ENCODE measurements at places on chromosomes 5 and 9.

GRCh38 chr5:135026645-135027265 lies 7.3 kb downstream of the PITX1 start:
- DNase-seq: no peak

DNA sequence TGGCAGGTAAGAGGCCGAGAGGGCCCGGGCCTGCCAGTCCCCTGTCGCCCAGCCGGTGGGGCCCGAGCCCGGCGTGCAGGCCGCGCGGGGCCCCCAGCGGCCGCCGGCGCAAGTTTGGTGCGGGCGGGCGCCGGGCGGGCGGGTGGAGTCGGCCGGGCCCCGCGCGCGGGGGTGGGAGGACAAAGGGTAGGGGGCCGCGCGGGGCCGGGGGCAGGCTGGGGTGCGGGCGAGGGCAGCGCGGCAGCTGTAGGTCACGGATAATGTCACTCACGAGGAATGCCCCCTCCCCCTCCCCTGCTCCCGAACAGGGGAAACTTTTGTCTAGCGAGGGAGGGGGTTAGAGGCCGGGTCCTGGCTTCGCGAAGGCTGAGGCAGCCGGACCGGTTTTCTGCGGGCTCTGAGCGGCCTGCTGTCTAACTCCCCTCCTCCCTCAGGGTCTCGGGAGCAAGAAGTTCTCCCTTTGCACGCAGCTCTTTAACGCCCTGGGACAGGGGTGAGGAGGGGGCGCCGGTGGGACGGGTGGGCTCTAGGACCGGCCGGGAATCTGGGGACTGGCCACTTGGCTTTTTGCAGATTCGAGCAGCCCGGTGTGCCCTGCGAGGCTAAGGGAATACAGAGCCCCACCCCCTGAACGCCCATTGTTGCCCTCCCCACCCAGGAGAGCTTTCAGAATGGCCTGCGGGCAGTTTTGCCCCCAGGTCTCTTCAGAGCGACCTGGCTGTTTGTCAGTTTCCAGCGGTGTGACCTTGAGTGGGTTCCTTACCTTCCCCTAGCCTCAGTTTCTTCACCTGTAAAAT lies 21.3 kb upstream of the NDST1 start:
- DNase-seq: no peak

DNA sequence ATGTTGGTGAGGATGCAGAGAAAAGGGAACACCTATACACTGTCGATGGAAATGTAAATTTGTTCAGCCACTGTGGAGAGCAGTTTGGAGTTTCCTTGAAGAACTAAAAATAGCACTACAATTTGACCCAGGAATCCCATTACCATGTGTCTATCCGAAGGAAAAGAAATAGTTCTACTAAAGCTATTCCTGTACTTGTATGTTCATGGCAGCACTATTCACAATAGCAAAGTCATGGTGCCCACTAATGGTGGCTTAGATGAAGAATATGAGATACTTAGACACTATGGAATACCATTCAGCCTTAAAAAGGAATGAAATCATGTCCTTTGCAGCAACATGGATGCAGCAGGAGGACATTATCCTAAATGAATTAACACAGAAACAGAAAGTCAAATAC lies 50.2 kb upstream of the CAST start:
- no peak for DNase-seq

DNA sequence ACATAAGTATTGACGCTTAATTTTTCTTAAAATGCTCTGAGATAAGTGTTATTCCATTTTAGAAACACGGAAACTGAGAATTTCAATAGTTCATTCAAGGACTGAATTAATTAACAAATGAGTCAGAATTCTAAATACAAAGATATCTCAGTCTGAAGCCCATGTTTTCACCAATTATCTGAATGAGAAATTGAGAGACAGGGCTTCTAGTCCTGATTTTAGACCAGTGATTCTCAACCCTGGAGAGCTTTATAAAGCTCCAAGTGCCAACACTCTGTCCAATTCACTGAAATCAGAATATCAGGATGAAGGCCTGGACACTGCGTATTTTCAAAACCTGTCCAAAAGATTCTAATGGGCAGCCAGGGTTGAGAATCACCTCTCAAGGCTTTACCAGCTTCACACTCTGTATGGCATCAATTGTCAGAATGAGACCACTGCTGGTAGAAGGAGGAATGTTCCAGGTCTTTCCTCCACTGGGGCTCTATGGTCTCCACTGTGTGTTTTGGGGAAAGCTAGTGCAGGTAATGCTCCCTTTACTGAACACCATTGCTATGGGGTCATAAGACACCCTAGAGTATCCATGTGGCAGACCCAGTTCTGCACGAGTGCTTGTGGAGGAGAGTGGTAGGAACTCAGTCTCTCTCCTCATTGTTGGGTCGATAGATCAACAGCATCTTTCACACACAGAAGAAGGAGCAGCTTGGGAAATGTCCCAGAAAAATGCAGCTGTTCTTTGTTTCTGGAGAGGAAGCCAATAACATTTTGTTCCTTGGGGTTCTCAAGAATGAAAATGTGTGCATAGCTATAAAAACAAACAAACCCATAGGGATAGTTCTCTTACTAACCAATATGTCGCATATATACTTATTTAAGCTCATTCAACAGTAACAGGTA lies 99.7 kb upstream of the OSMR start:
- no peak for DNase-seq

DNA sequence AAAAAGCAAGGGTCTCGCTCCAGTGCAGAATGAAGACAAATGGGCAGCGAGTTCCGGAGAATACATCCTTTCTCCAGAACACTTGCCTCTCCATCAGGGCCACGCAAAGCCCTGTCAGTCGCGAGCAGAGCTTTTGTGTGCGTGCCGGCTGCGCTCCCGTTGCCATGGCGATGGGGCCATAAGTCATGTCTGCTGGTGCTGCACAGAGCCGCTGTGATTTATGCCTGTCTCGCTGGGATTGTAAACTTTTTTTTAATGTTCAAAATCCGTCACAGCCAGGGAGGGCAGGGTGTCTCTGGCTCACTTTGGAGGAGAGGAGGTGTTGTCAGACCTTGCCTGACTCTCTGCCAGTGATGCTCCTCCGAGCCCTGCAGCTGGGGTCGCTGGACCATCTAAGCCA lies 272.7 kb downstream of the TRIM32 start:
- no peak for DNase-seq

GRCh38 chr5:125823572-125823971 lies 599.6 kb upstream of the GRAMD2B start:
- DNase-seq: no peak

- no peak for DNase-seq
These were observed 14.0 kb upstream of the MLANA start for GRCh38 chr9:5876711-5877110.

- no peak for DNase-seq
These were observed 8.2 kb upstream of the RALGDS start for GRCh38 chr9:133129001-133129795.

DNA sequence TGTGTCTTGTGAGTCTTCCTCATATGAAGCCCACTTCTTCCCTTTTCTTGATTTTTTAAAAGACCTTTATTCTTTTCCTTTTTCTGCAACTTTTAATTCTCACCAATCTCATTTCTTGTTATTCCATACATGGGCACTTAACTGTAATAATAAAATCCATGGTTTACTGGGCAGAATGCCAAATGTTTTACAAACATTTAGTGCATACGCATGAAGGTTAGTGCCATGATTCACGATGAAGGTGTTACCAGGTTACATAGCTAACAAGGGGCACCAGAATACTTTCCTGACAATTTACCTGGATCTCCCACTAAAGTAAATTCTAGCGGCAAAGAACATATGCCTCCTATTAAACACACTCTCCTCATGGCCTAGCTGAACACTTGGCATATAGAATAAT lies 28.5 kb downstream of the MAN2A1 start:
- DNase-seq: no peak

DNA sequence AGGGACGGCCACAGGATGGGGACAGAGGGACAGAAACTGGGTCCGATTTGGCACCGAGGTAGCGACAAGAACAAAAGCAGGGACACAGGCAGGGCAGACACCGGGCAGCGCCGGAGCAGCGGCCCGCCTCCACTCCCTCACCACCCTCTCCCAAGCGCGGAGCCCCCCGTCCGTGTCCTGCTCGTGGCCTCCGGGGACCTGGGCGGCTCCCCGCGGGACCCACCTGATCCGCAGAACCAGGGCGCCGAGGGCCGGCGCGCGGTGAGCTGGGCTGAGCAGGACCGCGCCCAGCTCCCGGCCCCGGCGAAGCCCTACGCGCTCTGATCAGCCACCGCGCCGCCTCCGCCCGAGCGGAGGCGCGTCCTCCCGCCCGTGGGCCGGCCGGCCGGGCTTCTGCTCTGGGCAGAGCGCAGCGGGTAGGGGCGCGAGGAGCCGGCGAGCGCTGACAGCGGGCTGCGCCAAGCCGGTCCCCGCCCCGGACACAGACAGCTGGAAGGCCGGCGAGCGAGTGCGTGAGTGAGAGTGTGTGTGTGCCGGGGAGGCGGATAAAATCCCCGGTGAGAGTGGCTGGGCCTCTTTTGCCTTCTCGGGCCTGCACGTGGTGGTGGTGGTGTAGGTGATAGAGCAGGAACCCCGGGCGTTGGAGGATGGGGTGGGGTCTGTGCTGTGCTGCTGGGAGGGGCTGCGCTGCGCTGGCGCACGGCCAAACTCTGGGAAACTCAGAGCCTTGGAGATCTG lies at the start of gene GGTA1:
TSS of gene GGTA1 (minus strand) at position 418 of the 738 bp plus-strand sequence. CDS start 31,922 bp downstream, outside the sequence.
- no peak for DNase-seq

DNA sequence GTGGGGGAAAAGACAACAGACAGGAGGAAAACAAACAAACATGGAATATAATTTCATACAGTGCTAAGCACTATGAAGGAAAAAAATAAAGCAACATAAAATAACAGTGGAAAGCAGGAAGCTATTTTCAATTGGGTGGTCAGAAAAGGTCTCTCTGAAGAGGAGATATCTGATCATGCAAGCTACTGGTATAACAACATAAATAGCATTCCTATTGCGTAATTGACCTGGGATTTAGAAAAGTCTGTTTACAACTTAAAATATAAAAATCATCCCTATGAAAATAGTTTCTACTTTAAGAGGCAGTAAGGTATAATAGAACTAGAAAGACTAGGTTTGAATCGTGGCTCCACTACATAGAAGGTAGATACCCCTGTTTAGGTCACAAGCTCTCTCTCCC lies 61.4 kb downstream of the FBXW11 start:
- DNase-seq: no peak

DNA sequence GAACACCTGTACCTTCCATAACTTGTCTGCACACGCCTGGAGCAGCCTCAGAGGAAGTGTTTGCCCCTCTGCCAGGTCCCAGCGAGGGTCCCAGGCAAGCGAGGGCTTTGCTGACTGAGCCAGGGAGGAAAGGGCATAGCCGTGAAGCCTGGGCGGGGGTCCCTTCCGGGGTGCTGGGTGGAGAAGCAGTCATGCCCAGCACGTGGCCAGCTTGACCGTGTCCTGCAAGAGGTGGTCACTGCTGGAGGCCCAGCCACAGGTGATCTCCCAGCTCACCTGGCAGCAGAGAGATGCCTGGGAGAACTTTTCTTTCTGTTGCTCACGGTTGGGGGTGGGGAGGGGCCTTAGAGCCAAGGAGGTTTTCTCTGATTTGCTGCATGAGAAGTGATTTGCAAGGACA lies 195.3 kb downstream of the CACNA1B start:
- DNase-seq: no peak

GRCh38 chr5:137834498-137835049 lies 33.1 kb upstream of the MYOT start:
- DNase-seq: no peak

DNA sequence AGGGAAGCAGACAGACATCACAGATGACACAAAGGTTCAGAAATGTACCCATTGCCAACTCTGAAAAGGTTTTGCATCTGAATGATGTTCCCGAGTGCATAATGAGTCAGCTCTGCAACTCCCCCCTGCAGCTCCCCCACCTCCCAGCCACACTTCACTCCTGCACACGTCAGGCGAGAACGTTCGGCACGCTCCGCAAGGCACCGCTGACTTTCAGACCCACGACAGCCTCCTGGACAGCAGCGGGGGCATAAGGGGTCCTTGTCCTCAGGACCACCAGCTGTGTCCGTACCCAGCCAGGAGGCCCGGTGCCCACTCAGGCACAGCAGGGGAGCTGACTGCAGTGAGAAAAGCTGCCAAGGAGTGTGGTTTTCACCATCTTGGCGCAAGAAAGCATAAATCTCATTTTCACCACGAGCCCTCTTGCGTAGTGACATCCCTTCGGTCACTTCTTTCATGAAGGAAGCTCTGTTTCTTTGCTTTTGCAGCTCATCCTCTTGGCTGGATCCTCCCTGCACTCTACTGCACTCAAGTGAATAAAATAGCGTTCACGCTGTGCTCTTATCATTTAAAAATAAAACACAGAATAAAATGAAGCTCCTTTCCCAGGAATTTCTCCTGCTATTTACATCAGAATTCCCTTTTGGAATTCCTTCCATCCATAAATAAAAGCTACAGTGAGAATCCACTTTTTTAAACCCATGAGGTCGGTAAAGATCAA lies 9.9 kb downstream of the GFPT2 start:
- no peak for DNase-seq

DNA sequence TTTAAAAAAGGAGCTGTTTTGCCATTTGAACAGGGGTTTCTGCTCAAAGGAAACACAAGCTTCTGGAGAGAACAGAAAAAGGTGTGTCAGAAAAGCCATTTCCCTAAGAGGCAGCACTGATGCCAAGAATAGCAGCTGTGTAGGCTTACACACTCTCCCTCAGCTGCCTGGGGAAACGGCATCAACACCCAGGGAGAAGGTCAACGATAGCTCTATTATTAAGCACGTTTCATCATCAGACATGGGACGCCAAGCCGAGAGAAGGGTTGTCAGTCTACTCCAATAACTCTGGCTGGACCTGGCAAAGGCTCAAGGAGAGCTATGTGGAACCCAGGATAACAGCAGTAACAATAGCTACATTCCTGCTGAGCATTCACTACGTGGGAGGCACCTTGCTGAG lies 314.2 kb downstream of the CDK5RAP2 start:
- DNase-seq: no peak
